ENCODE measurements at places on chromosomes 4 and X. TPM values are rescaled to one million over a fixed set of nuclear protein-coding genes. Genes with fewer than 3 reads are reported as not detected.

The DRP2 gene
- 0.04 TPM for total RNA-seq

The ZNF630 gene
- total RNA-seq: 1.4 TPM

The HSFX3 gene
- total RNA-seq: not detected

The TEC gene
- total RNA-seq: 6.3 TPM

The PPARGC1A gene
- 0.60 TPM for total RNA-seq

The TMEM35A gene
- total RNA-seq: 1.1 TPM

The GPRASP2 gene
- total RNA-seq: 3.1 TPM

The SNX12 gene
- 57.3 TPM for total RNA-seq

The UGT2B11 gene
- total RNA-seq: not detected

The REELD1 gene
- not detected for total RNA-seq

The RBM47 gene
- 70.6 TPM for total RNA-seq

The HTRA3 gene
- 1.0 TPM for total RNA-seq

The MAPK10 gene
- 4.3 TPM for total RNA-seq

The PFKFB1 gene
- 0.36 TPM for total RNA-seq

The CXCL1 gene
- total RNA-seq: 22.9 TPM

The AFF2 gene
- 0.24 TPM for total RNA-seq

The GLOD5 gene
- total RNA-seq: 0.52 TPM

The FAM53A gene
- 0.92 TPM for total RNA-seq

The TRIM75 gene
- not detected for total RNA-seq

The PAGE2B gene
- total RNA-seq: not detected

The SPANXC gene
- total RNA-seq: not detected

The PNMA3 gene
- total RNA-seq: 0.08 TPM

The PHKA1 gene
- 6.7 TPM for total RNA-seq

The SORBS2 gene
- total RNA-seq: 9.3 TPM
